ENCODE measurements at places on chromosomes 2 and 18.

DNA sequence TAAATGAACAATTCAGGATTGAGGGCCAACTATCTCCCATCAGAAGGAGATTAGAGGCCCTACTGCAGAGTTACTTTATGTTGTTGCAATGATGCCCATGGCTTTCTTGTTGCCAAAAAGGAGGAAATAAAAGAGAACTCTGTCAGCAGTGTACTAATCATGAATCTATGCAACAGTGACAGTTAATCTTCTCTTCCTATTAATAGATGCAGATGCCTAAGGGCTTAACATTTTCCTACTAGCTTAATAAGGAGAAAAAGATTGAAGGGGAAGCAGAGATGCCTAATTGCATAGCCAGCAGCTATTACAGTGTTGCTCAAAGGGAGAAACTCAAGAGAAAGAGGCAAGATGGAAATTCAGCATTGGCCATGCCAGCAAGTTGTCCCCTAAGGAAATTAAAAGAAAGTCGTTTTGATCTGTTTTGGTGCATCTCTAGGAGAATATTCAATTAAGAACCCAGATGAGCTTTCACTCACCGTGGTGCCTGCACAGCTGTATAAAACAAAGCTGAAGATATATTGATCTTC lies 107.1 kb upstream of the KCNJ3 start:
- DNase-seq, result no peak
- H3K36me3 ChIP-seq, result no peaks in the 10 kb centered on the region
- H3K4me3 ChIP-seq, result no peak overlapping the region
- H3K27me3 ChIP-seq, result no peaks in the 10 kb centered on the region

DNA sequence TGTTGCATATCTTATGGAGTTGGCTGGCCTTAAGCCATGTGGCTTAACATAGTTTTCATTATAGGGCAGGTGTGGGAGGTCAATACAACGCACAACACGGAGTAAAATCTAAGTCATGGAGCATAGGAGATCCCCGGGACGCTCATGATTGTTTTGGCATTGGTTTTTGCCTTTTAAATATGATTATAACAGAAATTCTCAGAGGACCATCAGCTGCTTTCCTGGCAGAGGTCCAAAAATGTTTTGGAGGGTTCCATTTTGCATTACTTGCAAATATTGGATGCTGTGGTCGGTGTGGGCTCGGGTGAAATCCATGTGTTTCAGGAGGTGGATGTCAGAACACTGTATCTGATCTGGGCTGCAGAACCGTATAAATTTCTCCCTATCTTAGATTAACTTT lies 3.4 kb downstream of the NCOA1 start:
- no peak overlapping the region for H3K4me3 ChIP-seq
- H3K36me3 ChIP-seq, result no peaks in the 10 kb centered on the region
- no peak for DNase-seq
- no peak overlapping the region for H3K27ac ChIP-seq
- no peaks in the 10 kb centered on the region for H3K27me3 ChIP-seq

- DNase-seq, result no peak
- H3K4me1 ChIP-seq, result no peaks in the 10 kb centered on the region
- no peaks in the 10 kb centered on the region for H3K27me3 ChIP-seq
- H3K27ac ChIP-seq, result no peak overlapping the region
- H3K36me3 ChIP-seq, result no peaks in the 10 kb centered on the region
Measured at GRCh38 chr18:7696780-7697179, 129.7 kb downstream of the PTPRM start.

DNA sequence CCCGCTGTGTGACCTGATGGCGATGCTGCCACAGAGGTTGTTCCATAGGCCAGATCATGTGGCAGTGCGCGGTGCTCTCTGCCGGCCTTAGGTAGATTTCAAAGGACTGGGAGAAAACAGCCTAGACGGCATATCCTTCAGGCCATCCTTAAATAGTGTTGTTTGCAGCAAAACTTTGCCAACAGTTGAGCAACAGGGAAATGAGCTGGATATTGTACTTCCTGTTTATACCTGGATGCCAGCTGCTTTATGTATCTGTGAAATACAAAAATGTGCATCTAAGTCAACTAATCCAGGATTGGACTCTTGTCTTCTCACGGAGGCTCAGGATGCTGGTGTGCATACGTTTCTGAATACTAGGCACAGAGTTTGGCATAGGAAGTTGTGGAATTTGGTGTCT lies 107.1 kb downstream of the EML6 start:
- no peak for DNase-seq
- no peaks in the 10 kb centered on the region for H3K36me3 ChIP-seq
- no peak overlapping the region for H3K27ac ChIP-seq
- H3K4me3 ChIP-seq, result no peak overlapping the region

- H3K4me3 ChIP-seq, result no peak overlapping the region
- DNase-seq, result no peak
- H3K27me3 ChIP-seq, result no peaks in the 10 kb centered on the region
- H3K4me1 ChIP-seq, result no peaks in the 10 kb centered on the region
- H3K27ac ChIP-seq, result no peak overlapping the region
- H3K36me3 ChIP-seq, result no peaks in the 10 kb centered on the region
Measured at GRCh38 chr18:31880186-31880898, 62.6 kb downstream of the TRAPPC8 start.

GRCh38 chr2:216222650-216223352 lies 113.7 kb downstream of the XRCC5 start:
- H3K36me3 ChIP-seq, result no peaks in the 10 kb centered on the region
- H3K27me3 ChIP-seq, result no peaks in the 10 kb centered on the region
- no peak for DNase-seq
- no peak overlapping the region for H3K4me3 ChIP-seq
- no peak overlapping the region for H3K27ac ChIP-seq

DNA sequence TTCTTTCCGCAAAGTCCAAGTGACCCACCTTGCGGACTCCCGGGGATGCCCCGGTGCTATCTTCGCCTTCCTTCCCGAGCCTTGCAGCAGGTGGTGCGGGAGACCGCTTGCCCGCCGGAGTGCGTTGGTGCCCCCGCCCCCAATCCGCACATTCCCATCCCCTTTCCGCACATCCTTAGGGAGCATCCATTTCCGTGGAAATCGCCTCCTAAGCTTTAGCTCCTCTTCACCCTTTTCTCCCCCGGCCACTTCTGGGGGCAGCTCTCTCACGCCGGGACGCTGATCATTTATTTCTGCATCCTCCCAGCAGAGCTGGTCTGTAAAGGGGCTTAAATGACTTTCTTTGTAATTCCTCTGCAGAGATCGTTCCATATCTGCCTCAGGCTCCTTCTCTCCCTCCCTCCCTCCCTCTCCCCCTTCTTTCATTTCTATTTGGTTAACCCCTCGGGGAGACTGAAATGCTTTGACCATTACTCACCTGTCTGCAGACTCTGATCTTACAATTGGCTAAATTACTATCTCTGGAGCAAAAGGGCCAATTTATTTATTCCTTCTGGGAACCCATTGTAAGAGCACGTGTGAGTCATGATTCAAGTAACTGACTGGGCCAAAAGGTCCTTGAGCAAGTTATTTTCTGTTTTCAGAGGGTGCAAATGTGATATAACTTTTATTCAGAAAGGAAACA lies 1.3 kb upstream of the LYPD1 start:
- peaks cover 26% of the 10 kb centered on the region for H3K4me1 ChIP-seq
- H3K36me3 ChIP-seq, result no peaks in the 10 kb centered on the region
- H3K27me3 ChIP-seq, result peaks cover 33% of the 10 kb centered on the region
- H3K27ac ChIP-seq, result peak overlapping the region; percentile 29
- no peak overlapping the region for H3K4me3 ChIP-seq
- no peak for DNase-seq

GRCh38 chr2:60880643-60881046 lies 729 bp upstream of the REL start:
- H3K4me1 ChIP-seq, result peaks cover 10% of the 10 kb centered on the region
- no peaks in the 10 kb centered on the region for H3K36me3 ChIP-seq
- no peaks in the 10 kb centered on the region for H3K27me3 ChIP-seq
- peak; percentile 57 for DNase-seq
- peak overlapping the region; percentile 99 for H3K27ac ChIP-seq

Data from tibial nerve (tissue), 4 donors.